ENCODE measurements at places on chromosomes 2 and 18. TPM values are rescaled to one million over a fixed set of nuclear protein-coding genes. Genes with fewer than 3 reads are reported as not detected.

- DNase-seq = no peak
These were observed 23.8 kb downstream of the VWA3B start for GRCh38 chr2:98110741-98111140.

DNA sequence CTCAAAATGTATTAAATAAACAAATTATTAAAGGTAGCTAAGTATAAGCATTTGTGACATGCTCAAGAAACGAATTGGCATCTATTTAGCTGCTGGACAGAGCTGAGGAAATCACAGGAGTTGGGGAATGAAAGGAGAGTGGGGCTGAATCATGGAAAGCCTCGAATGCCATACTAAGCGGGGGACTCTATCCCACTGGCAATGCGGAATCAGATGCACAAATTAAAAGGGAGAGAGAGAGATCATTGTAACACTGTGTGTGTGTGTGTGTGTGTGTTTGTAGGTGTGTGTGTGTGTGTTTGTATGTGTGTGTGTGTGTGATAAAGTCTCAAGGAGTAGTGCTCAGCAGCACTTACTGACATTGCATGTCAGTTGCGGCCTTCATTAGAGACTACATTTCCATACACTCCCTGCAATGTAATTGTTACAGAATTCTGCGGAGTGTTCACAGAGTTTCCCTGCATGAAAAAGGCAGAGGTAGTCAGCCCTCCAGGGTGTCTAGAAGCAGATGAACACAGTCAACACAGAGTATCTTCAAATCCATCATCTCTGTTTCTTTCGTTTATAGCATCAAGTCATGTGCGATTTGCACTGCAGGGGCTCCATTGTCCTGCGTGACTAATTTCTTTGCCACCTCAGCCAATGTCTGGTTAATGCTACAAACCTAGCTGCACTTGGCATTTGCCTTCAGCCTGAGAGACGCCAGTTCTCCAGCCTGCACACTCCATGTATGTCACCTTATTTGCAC lies 111.7 kb upstream of the CYRIA start:
- DNase-seq = no peak

Gene CFAP65
- total RNA-seq = not detected

DNA sequence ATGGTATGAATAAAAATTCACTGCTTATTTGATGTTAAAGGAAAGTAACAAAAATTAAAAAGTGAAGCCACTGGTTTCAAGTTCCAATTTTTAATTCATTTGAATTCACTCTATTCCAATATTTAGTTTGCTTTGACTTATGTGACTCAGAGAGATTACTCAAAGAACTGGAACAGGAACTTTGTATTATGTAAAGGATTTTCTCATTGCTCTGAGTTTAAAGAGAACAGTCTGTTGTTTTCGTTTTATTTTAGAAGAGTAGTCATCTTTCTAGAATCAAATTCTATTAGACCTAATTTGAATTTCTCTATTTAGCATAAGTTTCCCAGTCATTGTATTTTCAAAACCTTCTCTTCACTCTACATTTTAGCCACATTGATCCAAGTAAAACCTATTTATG lies 300.1 kb upstream of the SLC8A1 start:
- DNase-seq = peak; percentile 58

Gene SP9
- total RNA-seq = not detected

DNA sequence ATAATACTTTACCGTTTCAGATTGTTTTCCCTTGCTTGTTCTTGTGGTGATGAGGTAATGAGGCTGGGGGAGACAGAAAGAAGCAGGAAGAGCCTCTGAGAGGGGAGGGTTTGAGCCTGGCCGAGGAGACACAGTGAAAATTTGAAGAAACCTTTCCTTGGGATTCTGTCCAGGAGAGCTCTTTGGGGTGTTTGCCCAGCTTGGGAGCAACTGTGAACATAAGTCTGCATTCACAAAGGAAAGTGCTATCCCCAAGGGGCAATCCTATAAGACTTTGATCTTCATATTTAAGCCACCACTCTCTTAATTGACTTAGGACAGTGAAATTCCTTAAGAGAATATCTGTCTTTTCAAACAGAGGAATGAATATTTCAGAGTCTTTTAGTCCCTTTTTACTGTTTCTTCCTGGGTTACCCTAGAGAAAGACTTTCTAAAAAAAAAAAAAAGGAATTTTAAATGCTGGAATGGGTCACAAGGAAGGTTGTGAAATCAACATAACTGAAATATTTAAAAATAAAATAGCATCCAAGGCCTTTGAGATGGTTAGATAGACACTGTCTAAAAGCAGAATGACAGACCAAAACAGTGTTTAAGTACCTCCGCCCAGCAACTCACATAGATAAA lies 52.5 kb upstream of the STAM2 start:
- peak; percentile 48 for DNase-seq

Gene REG3G
- not detected for total RNA-seq

Gene ASPRV1
- under 0.01 TPM for total RNA-seq

GRCh38 chr2:157627594-157628476 lies 829 bp downstream of the ACVR1C start:
- peak; percentile 38 for DNase-seq

- DNase-seq = no peak
These were observed 27.4 kb upstream of the SLC20A1 start for GRCh38 chr2:112618383-112618782.

GRCh38 chr18:79217979-79218604 lies 148.9 kb downstream of the ATP9B start:
- DNase-seq = no peak

GRCh38 chr18:49546719-49547273 lies 15.1 kb upstream of the LIPG start:
- no peak for DNase-seq

GRCh38 chr2:173962583-173963110 lies 2.5 kb downstream of the SP3 start:
- DNase-seq = no peak

DNA sequence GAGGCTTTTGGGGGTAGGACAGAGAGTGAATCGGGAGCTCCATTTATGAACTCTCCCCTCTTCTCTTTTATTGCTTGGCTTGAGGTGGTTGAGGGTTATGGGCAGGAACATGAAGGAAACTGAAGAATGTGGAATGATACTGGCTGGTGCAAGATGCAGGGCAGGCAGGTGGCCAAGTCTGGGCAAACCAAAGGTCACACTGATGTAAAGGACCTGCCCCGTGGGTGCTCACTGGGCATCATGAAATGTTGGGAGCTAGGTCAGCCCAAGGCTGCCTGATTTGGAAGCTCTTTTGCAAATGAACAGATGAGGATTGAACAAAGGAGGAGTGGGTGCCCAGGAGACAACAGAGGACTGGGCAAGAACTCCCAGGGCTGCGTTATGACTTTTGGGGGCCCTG lies 328.9 kb downstream of the CLIP4 start:
- no peak for DNase-seq

- DNase-seq = peak; percentile 69
These were observed 480.1 kb upstream of the TCF4 start for GRCh38 chr18:56067969-56068671.

- peak; percentile 38 for DNase-seq
These were observed 12.6 kb downstream of the NR4A2 start for GRCh38 chr2:156319811-156320485.

DNA sequence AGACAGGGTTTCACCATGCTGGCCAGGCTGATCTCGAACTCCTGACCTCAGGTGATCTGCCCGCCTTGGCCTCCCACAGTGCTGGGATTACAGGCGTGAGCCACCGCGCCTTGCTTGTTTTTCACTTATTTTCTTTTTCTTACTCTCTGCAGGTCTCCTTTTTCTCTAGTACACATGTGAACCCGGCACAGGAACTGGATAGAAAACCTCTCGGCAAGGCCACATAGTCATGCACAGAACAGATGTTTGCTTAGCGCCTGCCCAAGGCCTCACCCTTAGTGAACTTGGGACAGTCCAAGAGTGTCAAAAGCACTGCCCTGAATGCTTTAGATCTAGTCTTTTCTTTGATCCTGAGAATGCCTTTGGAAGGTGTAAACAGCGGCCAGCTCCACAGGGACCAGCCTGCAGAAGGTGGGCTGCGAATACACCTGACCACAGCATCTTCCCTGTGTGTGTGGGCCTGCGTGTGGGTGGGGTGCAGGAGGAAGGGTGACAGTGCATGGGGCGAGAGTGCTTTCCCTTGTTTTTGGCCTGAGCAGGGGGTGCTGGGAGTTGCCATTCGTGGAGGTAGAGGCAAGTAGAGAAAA lies 27.0 kb downstream of the IMPA2 start:
- DNase-seq = no peak

GRCh38 chr2:51329512-51329911 lies 297.6 kb upstream of the NRXN1 start:
- DNase-seq = no peak

Gene IL36A
- not detected for total RNA-seq

Gene KDSR
- total RNA-seq = 31.2 TPM

DNA sequence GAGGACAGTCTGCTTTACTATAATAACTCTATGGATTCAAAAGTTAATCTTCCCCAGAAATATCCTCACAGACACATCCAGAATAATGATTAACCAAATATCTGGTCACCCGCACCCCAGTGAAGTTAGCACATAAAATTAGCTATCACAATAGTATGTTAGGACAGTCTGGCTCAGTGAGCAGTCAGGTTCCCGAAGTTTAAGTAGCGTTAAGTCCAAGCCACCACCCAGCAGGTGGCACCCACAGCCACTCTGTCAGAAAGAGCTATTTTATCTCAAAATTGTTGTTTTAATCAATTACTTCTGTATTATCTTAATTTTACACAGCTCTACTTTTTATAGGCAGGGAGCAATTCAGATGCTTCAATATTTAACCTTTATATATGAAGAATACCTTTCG lies 537.5 kb downstream of the MBD2 start:
- DNase-seq = peak; percentile 3

DNA sequence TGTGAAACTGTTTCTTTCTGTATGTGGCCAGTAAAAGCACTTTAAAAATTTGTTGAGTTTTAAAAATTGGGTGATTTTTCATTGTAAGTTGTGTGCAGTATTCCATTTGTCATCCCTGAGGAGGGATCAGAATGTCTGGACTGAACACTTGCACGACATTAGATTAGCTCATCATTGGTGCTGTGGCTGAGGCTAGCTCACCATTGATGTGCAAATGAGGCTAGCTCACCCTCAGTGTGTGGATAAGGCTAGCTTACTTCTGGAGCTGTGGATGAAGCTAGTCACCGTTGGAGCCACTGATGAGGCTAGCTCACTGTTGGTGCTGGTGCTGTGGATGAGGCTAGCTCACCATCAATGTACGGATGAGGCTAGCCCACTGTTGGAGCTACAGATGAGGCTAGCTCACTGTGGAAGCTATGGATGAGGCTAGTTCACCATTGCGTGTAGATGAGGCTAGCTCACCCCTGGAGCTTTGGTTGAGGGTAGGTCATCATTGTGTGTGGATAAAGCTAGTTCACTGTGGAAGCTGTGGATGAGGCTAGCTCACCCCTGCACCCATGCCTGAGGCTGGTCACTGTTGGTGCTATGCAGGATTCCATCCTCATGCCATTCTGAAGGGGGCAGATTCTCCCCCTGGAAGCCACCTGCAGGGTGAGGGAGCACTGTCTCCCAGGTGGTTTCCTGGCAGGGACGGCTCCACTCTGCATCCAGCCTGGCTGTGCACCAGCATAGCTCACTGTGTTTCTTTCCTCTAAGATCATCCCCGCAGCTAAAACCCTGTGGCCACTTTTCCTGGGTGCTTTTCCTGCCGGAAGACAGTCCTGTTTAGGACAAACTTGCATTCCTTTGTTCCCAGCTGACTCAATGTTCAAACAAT lies 101.1 kb downstream of the TWIST2 start:
- DNase-seq = peak; percentile 87

- peak; percentile 47 for DNase-seq
These were observed 21.9 kb upstream of the MCFD2 start for GRCh38 chr2:46937471-46937901.

DNA sequence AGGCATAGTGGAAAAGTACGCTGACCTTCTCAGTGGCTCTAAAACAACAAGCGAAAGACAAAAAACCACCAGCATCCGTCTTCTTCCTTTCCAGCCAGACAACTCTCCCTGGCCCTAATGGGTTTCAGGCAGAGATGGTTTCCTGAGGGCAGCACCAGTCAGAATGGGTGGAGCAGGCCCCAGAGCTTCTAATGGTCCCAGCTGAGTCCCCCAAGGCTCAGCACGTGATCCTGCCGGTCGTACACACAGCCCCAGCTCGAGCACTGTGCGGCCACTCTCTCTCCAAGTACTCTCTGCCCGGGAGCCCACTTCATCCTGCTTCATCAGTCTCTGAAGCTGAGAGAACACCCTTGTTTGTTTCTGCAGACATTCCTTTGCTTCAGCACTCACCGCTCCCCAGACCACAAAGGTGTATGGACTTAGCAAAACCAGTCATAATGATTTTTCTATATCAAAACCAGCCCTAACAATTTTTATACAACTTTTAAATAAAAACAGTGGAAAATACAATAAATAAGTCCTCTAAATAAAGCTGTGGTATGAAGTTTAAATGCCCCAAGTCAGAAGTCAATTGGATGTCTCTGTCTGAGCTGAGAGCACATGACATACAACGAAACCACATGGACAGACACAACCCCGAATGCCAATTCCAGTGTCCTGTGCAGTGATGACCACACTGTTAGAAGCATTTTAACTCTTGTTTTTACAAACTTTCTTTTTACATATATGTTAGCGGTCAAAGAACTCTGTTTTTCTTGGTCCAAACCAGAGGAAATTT lies 63.9 kb downstream of the PARD6G start:
- no peak for DNase-seq

DNA sequence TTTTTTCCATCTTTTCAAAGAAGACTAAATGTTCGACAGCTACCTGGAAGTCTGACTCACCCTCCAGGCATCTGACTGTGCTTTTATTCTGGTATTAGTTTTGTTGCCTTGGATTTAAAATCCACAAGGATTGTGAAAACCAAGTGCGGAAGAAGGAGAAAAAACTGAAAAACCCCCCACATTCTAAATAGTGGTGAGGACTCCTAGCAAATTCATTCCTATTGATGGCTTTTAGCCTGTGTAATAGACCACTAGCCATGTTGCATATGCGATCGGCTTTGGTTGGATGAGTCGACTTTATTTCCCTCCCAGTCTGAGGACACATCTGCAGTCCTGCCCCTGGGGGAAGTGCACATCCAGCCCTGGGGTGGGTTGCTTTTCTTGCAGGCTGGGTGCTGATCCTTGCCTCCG lies 16.9 kb downstream of the LDLRAD4 start:
- DNase-seq = no peak

DNA sequence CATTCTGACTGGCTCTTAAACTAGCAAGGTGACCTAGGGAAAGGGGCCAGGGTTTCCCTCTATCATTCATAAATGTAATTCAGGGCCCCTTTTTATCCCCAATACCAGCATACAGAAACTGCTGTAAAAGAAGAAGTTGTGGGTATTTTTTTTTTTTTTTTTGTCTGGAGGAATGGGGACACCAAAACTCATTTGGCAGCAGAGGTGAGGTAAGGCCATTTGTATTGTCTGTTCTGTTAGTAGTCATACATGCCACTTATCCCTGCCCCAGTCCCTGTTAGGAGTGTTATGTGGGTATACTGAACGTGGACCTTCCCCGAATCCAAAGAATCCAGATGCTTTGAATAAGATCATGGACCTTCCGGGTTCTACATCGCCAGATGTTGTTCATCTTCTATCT lies 1.7 kb downstream of the SEPTIN2 start:
- DNase-seq = peak; percentile 40
